Activated CD8-positive, alpha-beta memory T cell treated with anti-CD3 and anti-CD28 coated beads for 4 hours (primary cell): ENCODE measurements at places on chromosomes 11 and 22.
A peak's percentile ranks its signal among the peaks of the same experiment; 100 is the strongest.

DNA sequence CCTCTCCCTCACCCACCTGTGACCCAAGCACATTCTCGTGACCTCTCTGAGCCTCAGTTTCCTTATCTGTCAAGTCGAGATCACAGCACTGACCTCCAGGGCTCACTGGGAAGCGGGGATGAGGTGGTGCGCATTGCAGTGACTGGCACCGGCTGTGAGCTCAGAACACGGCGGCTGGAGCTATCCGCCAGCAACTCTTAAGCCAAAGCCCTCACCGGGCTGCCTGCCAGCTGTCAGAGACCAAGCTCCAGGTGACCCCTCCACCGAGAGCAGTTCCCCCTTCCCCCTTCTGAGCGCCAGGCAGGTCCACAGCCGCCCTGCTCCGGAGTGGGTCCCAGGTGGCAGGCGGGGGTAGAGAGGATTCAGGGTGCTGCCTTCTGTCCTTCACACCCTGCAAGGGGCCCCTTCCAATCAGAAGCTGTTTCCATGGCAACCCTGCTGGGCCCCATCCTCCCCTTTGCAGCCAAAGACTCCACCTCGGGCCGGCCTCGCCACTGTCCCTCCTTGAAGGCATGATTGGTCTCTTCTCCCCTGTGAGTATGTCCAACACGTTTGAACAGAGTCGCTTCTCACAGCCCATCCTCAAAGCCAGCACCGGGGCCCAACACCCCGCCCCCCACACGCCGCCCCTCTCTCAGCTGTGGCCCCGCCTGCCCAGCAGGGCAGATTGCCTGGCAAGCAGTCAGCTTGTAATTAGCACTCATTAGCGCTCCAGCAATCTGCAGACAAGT lies 98.7 kb downstream of the WNT7B start:
- DNase-seq = no peak

DNA sequence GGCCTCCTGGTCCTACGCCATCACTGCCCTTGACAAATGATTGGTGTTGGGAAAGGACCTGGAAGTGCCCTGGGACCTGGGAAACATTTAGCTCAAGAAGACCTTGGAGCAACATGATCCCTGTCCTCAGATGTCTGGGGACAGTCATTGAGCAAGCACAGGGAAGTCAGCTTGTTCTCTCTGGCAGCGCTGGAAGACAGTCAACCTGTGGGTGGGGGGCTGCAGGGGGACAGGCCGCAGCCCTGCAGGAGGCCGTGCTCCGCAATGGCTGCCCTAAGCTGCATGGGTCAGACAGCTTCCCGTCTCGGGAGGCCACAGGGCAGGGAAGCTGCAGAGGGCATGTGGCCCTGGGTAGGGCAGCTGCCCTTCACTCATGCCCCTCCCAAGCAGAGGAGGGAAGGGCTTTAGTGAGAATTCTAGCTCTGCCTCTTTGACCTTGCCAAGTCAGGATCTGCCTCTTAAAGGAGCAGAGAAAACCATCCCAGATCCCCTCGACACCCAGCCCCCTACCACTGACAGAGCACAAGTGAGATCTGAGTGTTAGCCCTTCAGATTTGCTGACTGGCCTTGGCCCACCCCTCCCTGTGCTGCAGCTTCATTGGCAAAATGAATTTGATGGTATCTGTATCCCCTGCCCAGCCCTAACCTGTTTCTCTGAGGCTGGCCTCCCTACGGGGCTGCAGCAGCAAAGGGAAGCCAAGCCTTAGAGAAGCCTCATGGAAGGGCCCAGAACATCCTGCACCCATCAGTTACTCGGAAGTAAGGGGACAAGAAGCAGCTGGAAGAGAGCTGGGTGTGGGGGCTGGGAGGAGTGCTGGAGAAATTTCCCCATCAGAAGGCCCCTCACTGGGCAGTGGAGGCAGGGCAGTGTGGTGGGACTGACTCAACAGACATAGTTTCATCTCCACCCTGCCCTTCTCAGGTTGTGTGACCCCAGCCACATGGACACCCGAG lies 6.2 kb upstream of the SREBF2 start:
- DNase-seq = no peak

GRCh38 chr11:70480711-70481110 lies 82.4 kb downstream of the CTTN start:
- no peak for DNase-seq

DNA sequence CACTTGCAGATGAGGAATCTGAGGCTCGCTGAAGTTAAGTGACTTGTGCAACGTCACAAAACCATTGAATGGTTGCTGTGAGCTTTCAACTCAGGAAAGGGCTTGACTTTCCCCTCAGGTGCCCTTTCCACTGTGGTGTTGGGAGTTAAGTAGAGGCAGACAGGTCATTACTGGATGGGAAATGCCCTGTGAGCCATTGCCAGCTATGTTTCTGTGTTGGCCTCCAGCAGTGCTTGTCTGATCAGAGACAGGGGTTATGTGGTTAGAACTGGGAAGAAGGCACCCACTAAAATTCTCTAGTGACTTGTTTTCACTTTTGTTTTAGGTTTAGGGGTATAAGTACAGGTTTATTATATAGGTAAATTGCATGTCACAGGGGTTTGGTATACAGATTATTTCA lies 96.6 kb downstream of the FDX1 start:
- DNase-seq = no peak

- no peak for DNase-seq
These were observed 62.1 kb downstream of the ADAMTS15 start for GRCh38 chr11:130510407-130511006.

DNA sequence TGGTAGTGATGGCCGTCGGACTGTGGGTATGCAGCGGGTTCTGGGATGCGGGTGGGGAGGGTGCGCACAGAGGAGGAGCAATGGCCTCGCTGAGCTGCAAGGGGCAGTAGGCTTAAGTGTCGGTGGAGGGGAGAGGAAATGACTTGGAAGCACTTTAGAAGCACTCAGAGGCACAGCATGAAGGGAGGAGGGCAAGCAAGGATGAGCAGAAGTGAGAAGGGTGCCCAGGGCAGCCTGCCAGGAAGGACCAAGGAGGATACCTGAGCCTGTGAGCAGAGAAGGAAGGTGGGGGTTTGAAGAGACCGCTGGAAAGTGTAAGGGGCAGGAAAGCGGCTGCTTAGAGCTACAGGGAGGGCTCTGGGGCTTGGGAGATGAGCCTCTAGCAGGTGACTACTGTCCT lies 330 bp downstream of the SLC5A1 start:
- no peak for DNase-seq

DNA sequence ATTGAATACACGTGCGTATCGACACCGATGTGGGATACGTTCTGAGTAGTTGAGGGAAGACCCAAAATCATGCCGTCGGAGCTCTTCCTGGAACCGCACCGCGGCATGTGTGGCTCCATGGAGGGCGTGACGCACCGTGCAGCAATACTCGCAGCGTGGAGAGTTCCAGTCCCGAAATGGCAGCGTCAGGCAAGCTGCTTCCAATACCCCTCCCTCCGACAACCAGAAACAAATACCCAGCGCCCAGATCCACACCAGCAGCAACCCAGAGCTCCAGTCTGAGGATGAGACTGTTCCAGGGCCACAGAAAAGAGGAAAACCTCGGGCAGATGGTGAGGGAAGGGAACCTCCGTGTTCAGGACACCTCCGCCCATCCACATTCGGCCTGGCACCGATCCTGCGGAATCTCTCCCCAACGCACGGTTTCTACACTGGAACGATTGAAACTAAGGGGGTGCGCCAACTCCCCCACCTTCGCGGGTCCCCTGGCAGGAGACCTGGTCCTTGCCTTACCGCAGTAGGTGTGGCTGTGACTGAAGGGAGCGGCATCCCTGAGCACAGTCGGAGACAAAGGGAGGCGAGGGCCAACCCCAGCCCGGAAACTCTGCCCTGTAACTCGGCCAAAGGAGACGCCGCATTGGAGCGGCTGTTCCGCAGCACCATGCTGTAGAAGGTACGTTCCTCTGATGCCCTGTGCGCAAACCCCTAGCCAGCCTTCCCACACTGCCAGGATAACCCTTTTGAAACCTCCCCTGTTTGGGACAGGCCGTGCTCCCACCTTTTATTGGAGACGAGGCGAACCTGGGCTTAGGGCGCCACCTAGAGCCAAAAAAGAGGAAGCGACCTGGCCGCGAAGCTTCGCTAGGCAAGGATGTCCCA lies 28.2 kb downstream of the DBX1 start:
- DNase-seq = no peak

- no peak for DNase-seq
These were observed 186.8 kb downstream of the SOX6 start for GRCh38 chr11:16169541-16169940.

GRCh38 chr22:49929211-49929979 lies 11.0 kb downstream of the CRELD2 start:
- peak; percentile 56 for DNase-seq

DNA sequence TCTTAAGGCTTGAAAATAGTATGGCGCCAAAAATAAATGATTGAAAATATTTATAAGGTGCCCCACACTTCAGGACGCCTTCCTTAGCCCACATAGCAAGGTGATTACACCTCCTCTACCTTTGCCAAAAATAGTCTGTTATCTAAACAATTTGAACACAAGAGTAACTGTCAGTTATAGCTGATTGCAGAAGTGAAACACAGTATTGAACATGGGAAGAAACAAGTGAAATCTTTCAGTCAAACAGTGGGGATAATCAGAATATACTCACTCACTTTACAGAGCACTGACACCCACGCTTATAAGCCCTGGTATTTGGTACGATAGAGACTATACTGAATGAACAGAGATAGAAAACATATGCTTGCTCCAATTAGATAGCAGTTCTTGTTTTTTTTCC lies 203.1 kb downstream of the RAB38 start:
- DNase-seq = no peak

DNA sequence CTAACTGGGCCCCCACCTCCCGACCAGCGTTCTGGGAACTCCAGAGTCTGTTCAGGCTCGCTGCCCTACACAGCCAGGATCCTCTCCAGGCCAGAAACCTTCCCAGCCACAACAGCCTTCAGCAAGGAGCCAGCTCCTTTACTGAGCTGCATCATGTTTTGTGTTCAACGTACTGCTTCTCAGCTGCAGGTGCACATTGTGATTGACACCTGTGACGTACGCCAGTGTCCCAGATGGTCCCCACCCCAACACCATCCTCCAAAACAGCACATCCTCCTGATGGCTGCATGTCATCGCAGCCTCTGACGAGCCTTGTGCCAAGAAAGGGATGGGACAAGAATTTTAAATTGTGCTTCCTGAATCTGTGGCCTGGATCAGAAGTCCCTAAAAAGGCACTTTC lies 117.5 kb downstream of the SPATA19 start:
- DNase-seq = no peak

DNA sequence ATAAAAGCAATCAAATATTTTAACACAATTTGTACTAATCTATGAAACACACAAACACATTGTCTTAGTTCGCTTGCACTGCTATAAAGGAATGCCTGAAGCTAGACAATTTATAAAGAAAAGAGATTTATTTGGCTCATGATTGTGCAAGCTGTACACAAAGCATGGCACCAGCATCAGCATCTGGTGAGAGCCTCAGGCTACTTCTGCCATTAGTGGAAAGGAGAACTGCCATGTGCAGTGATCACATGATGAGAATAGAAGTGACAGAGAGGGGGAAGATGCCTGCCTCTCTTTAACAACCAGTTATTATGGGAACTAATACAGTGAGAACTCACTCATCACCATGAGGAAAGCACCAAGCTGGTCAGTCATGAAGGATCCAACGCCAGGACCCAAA lies 105.1 kb downstream of the GUCY1A2 start:
- no peak for DNase-seq

GRCh38 chr11:122584670-122585069 lies 70.9 kb upstream of the UBASH3B start:
- no peak for DNase-seq

DNA sequence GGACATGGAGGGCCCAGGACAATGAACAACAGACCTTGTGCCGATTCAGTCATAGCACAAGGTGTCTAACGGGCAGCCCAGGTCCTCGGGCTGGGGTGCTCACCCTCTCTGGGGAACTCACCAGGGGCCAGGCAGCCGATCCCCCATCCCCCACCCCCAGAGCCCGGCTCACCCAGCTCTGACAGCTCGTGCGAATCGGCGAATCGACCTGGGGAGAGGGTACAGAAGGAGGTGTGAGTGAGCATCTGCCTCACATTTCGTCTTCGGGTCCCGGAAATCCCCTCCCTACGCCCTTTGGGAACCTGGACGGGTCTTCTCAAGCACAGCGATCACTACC lies 423 bp downstream of the PEX16 start:
- no peak for DNase-seq

DNA sequence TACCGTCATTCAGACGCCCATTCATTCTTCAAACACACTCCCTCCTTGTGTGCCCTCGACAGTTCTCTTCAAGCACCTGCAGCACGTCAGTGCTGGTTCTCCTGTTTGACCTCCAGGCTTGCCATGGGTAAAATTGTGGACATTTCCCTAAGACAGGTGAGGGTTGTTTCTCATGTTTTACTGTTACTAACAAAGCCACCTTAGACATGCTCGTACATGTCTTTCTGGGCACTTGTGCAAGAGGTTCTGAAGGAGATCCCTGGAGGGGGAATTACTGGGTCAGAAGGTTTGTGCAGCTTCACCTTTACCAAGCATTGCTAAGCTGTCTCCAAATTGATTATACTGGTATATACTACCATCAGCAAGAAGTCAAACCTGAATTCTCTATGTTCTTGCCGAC lies 189.7 kb upstream of the TMEM45B start:
- DNase-seq = no peak
